ENCODE measurements at places on chromosomes 16 and 17.

GRCh38 chr16:2142942-2143877, 5.2 kb upstream of the RAB26 start:
- no peak for DNase-seq

DNA sequence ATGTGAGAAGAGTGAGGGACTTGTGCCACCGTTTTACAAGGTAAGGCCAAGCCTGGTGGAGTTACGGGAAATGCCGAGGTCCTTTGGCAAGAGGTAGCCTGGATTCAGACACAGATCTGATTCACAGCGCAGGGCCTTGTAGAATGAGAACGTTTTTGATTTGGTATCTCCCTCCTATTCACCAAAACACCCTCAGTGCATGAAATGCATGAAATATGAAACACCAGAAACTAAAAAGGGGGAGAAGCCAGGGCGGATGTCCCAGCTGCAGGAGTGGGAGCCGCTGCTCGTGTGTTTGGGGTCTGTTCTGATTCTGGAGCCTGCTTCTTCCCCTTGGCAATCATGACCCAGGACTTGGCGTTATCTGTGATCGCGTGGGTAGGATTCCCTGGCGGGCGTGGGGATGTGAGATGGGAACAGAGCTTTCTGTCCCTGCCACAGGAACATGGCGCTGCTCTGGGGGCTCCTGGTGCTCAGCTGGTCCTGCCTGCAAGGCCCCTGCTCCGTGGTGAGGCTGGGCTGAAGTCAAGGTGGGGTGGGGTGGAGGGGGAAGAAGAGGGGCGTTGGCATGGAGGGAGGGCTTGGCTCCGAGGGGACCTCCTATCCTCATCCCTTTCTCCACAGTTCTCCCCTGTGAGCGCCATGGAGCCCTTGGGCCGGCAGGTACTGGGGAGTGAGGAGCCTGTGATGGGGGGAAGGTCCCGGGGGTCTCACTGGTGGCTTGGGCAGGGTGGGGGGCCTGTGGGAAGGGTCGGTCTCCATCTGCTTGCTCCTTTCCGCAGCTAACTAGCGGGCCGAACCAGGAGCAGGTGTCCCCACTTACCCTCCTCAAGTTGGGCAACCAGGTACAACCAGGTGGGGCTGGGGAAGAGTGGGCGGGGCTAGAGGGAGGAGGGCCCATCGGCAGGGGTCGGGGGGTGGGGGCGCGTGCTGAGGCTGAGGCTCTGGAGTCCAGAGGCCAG, 2.2 kb downstream of the SERPINF2 start:
- no peak for DNase-seq

- DNase-seq = no peak
Observed at GRCh38 chr16:68752602-68753001, 15.5 kb downstream of the CDH1 start.

DNA sequence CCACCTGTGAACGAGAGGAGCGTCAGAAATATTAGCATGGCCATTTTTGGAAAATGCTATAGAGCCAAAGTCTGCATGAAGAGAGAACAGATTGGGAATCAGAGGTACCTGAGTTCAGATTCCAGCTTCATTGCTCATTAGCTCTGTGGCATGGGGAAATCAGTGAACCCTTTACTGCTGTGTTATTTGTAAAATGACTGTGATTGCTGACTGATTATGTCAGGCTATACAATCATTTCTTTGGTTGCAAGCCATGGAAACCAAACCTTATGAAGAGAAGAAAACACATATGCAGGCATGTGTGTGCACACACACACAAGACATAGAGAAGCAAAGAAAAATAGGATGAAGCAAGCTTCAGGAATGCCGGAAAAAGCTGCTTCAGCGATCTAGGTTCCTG, 101.4 kb upstream of the HSBP1 start:
- no peak for DNase-seq

DNA sequence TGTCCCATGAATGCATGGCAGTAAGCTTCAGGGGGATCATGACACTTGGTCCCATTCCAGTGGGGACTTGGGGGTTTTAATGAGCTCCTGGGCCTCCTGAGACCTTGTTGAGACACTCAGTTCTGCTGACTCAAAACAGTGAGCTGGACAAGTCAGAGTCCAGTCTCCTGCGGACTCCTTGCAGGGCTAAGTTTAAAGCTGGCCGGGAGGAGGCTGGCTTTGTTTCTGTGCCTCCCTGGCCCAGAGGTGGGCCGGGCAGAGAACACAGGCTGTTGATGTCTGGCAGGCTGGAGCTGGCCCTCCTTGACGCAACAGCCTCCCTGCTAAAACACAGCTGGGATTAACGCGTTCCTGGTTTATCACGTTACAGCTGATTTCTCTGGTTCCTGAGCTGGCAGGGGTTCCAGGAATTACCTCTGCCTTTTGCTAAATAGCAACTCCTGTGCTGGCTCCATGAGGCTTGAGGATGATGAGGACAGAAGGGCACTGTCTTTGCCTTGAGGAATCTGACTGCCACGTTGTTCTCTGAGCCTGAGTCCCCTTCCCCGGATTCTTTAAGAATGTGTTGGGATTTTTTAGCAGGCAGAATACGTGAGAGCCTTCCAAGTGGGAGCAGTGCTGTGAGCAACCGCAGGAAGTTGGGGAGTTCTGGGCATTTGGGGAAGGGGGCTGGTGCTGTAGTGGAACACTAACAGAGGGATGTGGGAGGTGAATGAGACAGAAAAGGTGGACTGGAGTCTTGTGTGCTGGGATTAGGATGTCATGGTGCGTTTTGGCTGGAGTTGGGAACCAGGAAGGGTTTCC, 2.0 kb downstream of the GPT2 start:
- DNase-seq = no peak

- DNase-seq = no peak
Observed at GRCh38 chr16:49531425-49531824, 157.8 kb downstream of the C16orf78 start.

DNA sequence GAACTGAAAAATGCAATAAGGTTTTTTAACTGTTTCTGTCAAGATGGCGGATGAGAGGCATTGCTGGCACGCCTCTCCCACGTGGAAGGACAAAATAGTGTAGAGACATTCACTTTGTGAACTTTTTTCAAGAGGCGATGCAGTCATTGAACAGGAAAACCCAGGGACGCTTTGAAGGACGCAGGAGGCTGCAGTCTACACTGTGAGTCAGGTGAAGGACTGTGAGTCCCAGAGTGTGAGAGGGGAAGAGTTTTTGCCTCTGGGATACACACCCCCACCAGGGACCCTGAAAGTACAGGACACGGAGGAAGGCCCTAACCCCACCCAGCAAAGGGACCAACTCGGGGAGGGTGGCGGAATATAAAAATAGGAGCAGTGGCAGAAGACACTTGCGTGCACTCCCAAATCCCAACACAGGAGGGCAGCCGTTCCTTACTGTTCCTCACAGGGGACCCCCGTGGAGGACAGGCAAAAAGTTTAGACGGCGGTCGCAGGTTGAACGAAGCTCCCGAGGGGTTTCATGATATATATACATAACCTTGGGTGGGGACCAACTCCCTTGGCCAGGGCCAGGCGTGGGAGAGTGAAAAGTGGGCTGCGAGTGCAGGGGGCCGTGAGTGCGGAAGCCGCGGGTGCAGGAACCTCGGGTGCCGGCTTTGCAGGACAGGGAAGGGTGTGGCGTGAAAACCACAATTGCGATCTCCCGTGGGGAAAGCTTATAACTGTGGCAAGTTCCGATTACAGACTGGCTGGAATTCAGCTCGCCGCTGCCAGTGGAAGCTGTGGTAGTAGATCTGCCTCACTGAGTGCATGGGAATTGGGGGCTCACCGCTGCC, 82.0 kb upstream of the ALOX12 start:
- DNase-seq = peak; percentile 81

DNA sequence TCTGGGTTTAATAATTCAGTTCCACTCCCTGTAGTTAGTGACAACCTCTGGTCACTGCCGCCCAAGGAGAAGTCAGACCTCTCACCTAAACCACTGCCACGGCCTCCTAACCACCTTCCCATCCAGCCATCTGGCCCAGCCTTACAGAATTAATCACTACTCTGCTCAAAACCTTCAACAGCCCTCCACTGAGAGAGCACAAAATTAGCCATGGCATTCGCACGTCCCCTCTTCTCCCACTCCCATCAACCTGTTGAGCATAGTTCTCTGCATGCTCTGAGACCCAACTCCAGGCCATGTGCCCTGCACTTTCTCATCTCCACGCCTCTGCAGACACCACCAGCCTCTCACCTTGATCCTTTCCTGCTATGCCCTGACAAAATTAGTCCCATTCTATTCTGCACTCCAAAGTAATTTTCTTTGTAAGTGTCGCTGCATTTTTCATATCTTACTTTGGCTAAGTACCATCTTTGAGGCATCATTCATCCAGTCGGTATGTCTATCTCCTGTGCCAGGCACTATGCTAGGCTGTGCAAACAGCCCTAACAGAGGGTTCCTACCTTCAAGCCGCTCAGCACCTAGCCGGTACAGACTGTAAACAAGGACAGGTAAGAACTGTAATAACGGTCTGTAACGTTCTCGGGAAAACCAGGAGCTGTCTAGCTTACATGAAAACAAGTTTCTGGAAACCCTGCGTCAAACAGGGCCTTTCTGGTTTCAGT, 963 bp downstream of the COPRS start:
- DNase-seq = no peak

- DNase-seq = no peak
Observed at GRCh38 chr17:39534768-39535405, 72.8 kb downstream of the NEUROD2 start.

GRCh38 chr16:29900888-29901606, 759 bp downstream of the ASPHD1 start:
- no peak for DNase-seq

DNA sequence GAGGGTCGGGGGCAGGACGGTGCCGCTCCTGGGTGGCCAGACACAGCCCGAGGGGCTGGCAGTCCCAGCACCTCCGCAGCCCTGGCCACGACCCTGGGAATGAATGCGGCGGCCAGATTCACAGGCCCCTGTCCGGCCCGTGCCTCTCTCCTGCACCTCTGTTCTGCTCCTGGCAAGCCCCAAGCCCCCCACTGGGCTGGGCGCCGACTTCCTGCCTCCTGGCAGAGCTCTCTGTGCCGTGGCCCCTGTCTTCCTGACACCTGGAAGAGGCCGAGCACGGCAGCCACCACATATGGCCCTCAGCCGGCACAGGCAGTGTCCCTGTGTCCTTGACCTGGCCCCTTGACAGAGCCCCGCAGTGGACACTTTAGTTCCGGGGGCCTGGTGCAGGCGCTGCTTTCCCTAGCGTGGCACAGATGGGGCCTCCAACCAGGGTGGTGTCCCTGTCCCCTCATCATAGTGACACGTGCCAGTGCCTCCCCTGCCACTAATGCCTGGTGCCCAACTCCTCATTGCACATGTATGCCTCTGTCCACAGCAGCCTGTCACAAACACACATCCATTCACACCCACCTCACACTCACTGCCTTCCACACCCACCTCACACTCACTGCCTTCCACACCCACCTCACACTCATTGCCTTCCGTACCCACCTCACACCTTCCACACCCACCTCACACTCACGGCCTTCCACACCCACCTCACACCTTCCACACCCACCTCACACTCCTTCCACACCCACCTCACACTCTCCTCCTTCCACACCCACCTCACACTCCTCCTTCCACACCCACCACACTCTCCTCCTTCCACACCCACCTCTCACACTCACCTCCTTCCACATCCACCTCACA, 110.6 kb upstream of the PLCG2 start:
- DNase-seq = no peak

DNA sequence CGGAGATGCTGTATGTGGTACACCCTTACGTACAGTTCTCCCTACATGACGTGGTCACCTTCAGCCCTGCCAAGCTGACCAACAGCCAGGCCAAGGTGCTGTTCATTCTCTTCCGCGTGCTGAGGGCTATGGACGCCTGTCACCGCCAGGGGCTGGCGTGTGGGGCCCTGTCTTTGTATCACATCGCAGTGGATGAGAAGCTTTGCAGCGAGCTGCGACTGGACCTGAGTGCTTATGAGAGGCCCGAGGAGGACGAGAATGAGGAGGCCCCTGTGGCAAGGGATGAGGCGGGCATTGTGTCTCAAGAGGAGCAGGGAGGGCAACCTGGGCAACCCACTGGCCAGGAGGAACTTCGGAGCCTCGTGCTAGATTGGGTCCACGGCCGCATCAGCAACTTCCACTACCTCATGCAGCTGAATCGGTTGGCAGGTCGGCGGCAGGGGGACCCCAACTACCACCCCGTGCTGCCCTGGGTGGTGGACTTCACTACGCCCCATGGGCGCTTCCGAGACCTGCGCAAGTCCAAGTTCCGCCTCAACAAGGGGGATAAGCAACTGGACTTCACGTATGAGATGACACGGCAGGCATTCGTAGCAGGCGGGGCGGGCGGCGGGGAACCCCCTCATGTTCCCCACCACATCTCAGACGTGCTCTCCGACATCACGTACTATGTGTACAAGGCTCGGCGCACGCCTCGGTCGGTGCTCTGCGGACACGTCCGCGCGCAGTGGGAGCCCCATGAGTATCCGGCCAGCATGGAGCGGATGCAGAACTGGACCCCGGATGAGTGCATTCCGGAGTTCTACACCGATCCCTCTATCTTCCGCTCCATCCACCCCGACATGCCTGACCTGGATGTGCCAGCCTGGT, 1.4 kb downstream of the WDR81 start:
- DNase-seq = no peak

- no peak for DNase-seq
Observed at GRCh38 chr16:58656899-58657298, 27.3 kb upstream of the CNOT1 start.

GRCh38 chr16:85982563-85982939, 83.6 kb downstream of the IRF8 start:
- DNase-seq = peak; percentile 79

DNA sequence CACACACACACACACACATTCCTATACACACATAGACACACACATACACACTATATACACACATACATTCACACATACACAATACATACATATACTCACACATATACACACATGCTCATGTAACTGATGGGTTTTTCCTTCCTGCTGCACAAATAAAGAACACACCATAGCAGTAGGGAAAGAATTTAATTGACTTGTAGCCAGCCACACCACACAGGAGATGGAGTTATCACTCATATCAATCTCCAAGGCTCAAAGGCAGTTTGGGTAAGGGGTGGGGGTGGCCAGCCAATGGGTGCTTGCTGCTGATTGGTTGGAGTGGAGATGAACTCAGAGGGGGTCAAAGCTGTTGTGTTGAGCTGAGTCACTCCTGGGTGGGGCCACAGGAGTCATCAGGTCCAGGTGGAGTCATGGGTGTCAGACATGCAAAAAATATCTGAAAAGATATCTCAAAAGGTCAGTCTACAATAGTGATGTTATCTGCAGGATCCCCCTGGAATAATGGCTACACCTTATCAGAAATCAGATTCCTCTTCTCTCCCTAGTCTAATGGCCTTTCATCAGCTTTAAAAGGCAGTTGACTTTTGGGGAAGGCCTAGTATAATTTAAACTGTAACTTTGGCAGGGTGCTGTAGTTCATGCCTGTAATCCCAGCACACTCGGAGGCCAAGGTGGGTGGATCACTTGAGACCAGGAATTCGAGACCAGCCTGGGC, 46.1 kb downstream of the WSB1 start:
- no peak for DNase-seq

DNA sequence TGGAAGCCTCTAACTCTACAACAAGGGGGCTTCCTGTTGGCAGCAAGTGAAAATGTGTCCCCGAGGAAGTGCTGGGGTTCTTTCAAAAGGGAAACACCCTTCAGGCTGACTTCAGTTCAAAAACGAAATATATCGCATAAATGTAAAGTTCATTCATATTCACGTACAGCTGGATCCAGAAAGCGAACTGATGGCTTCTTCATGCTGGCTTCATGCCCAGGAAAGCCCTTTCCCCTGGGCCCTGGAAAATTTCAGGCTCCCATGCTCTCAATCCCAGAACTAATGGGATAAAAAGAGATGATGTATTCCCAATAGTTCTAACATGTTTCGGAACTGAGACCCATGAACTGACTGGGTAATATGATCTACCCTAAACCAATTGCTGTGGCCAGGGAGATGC, 104.7 kb upstream of the CDH13 start:
- DNase-seq = no peak
